GM12865 (cell line): ENCODE measurements at places on chromosomes 16 and 17.

GRCh38 chr17:16100737-16101400 is 101.2 kb downstream of the TTC19 start:
- DNase-seq: no peak

DNA sequence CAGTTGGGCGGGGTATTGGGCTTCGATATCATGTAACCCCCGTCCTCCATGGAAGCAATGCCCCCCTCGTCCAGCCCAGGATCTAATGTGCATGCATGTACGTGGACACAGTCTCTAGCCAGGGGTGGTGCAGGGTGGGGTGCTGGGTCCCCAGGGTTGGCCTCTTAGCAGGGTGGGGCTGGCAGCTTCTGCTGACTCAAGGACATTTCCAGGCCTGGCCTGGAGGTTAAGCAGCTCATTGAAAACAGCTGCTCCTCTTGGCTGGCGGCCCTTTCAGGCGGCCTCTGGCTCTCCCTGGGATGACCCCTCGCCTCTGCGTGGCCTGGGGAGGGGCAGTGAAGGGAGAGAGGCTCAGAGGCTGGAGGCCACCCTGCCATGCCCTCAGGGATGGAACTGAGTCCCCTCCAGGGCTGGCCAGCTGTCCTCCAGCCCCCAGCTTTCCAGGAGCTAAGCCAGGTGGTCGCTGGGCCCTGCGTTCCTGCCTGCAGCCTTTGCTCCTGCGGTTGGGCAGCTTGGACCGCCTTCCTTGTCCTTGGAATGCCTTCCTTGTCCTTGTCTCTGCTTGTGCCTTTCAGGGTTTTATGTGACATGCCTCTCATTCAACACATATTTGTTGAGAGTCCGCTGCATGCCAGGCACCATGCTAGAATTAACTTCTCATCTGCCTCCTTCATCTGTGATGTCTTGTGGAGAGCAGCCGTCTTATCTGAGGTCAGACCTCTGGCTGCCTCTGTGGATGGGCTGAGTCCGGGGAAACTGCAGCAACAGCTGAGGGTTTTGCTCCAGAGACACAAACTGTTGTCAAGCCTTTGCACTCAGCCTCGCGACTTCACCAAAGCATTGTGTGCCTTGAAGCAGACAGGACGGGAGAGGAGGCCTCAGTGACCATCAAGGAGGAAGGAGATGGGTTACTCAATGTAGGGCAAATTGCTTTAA is 26.6 kb downstream of the MRC2 start:
- no peak for DNase-seq

- no peak for DNase-seq
Observed at GRCh38 chr16:30570636-30571444, 674 bp downstream of the ZNF688 start.

DNA sequence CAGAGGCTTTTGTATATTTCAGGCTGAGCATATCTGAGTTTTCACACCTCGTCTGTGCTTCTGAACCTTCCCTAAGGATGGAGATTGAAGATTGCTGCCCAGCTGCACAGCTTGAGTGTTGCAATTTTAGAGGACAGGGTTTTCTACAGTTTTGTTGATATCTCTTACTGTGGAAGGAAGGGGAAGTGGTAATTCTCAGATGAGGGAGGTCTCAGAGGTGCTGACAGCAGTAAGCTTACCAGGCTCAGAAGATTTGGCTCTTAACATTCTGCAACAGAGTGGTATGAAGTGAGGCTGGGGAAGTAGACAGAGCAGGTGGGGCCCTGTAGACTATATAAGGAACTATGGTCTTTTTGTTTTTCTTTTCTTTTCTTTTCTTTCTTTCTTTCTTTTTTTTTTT is 45.8 kb upstream of the ARHGAP17 start:
- DNase-seq: peak; percentile 58

DNA sequence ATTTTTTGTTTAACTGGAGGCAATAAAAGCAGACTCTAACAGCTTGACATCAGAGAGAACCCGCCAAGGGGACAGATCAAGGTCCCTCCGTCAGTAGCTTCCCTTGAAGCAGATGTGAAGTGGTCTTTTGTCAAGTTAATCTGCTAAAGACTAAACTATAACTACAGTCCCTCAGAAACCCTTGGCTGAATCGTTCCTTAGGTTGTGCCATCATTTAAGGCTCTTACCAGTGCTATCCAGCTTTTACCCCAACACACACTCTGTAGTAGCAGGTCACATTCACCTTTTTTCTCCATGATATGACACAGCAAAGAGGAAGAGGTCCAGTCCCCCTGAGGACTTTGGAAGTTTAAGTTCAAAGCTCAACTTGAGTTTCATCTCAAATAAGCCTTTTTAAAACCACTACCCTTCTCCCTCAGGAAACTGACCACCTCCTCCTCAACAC is 49.7 kb downstream of the ERN1 start:
- DNase-seq: no peak

DNA sequence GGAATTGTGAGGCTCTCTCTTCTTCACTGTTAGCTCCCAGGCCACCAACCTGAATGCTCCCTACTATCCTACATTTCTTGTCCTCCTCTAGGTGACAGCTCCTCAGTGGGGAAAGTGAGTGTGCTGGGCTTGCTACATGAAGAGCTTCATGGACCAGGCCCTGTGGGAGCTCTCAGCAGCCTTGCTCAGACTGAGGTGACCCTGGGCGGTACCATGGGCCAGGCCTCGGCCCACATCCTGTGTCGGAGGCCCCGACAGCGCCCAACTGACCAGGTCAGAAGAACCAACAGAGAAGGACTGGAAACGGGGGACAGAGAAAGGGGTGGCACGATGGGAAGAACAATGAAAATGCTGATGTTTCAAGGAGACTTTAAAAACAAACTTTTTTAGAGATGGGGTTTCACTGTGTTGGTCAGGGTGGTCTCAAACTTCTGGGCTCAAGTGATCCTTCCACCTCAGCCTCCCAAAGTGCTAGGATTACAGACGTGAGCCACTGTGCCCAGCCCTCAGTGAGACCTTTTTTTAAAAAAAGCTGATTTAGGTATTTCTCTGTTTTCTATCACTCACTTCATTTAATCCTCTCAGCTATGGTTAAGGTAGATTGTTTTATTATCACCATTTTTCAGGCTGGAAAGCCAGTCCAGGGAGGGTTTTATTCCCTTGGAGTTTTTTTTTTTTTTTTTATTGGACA is 4.9 kb downstream of the ELP5 start:
- no peak for DNase-seq
